Chondrocyte (in vitro differentiated cells): ENCODE measurements at places on chromosomes 3 and 15.

GRCh38 chr15:48798319-48798718 is 12.6 kb downstream of the CEP152 start:
- no peak for DNase-seq

DNA sequence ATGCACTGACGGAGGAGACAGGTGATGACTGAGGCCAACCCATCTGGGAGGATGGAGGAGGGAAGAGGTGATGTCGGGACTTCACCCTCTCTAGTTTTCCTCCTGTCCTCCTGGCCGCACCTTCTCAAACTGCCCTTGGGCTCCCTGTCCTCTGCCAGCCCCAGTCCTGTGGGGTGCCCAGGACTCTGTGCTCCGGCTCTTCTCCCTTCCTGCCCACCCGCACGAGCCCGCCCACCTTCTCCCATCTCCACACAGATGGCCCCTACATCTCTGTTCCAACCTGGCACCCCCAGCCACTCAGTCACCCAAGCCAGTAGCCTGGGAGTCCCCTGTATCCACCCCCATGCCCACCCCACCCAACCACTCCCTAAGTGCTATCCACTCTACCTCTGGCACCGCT is 206.7 kb upstream of the LINGO1 start:
- peak; percentile 71 for DNase-seq

- no peak for DNase-seq
Measured at GRCh38 chr3:54262541-54262940, 140.2 kb downstream of the CACNA2D3 start.

DNA sequence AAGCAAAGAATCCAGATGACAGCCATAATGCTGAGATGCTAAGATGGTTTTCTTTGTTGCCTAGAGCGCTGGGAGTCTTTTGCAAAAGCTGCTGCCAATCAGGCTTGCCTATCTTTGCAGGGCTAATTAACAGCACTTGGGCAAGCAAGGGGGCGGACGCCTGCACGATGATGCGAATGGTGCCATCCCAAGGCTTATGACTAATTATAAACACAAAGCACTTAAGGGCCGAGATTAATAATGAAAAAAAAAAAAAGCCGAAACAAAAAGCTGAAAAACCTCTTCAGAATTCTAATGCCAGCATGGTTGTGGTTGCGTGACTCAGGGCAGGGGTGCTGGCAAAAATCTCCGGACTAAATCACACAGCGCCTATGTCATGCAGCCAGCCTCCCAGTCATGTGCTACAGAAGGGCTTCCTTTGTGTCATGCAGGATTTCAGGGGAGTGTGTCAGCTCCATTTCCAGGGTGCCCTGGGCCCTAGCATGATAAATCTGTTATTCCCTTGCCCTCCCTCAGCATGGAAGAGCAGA is 185.0 kb upstream of the ANKRD28 start:
- DNase-seq: no peak

GRCh38 chr3:156688632-156689452 is 14.5 kb downstream of the TIPARP start:
- DNase-seq: no peak

DNA sequence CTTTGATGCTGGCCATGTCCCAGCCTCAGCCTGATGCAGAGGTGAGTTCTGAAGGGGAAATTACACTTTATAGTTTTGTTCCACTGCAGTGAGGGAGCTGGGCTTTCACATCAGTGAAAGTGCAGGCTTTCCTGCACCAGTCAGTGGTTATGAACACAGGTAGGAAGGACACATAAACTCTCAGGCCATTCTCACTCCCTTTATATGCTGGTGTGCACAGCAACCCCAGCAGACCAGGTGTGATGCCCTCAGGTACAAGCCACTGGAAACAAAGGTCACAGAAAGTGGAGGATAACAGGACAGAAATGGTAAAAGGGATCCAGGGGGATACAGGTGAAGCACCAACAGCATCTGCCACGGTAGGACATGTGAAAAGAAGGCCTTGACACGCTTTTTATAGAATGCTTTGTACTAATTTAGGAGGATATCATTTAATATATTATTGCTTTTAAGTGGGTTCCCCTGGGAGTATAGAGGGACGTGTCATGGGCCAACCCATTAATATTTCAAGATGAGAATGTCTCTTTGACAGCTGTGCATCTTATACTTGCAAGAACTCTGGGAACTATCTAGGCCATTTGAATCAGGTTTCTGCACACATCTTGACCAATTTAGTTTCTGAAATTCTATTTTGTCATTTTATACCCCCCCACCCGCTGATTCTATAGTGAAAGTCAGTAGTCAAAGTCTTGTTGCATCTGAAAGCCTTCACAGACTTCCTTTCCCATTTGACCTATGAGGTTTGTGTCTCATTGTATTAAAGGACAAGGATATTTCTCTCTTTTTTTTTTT is 25.0 kb upstream of the BLM start:
- DNase-seq: no peak

DNA sequence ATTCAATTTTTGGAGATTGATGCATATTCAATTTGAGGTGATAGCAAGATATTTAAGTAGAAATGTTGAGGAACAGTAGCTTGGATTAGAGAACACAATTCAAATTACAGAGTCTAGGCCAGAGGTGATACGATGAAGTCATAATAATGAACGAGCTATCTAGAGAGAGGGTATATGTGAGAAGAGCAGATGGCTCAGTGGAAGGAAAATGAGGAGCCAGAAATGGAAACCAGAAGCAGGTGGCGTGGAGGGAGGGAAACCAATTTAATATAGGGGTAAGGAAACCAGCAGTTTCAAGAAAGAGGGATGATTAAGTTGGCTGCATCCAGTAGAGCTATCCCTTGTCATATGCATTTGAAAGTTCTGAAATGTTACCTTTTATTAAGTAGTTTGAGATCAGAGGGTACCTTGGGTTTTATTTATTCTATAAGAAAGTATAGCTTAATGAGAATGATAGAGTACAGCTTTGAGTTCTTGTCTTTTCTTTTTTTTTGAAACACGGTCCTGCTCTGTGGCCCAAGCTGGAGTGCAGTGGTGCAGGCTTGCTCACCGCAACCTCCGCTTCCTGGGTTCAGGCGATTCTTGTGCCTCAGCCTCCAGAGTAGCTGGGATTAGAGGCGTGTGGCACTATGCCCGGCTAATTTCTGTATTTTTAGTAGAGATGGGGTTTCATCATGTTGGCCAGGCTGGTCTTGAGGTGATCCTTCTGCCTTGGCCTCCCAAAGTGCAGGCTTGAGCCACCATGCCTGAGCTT is 22.1 kb downstream of the NCK1 start:
- no peak for DNase-seq

GRCh38 chr3:71599416-71599815 is 15.9 kb upstream of the FOXP1 start:
- DNase-seq: no peak

GRCh38 chr15:25437777-25438600 is 835 bp downstream of the UBE3A start:
- DNase-seq: peak; percentile 87

- DNase-seq: no peak
Measured at GRCh38 chr3:114597871-114598270, 304.0 kb downstream of the TIGIT start.

GRCh38 chr3:6125520-6125919 is 735.4 kb upstream of the GRM7 start:
- DNase-seq: no peak

GRCh38 chr3:186971578-186971977 is 41.3 kb downstream of the ST6GAL1 start:
- DNase-seq: no peak
